ENCODE measurements at places on chromosomes 12 and 14.

DNA sequence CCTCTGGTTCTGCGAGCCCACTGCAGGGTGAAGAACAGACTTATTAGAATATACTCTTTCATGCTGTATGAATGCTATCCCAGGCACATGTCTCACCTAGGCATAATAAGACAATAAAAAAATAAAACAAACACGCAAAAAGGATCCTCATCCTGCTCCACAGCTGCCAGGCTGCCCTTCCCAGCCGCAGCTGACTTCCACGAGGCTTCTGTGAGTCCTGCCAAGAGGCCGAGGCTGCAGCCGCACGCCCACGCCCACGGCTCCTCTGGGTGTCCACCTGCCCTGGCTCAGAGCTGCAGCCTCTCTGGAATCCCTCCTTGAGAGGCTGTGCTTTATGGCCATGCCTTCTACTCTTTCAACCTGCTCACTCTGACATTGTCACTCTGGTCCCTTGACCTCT is 6.9 kb downstream of the SMIM41 start:
- DNase-seq: no peak

- no peak for DNase-seq
Measured at GRCh38 chr14:24605435-24606190, 3.9 kb downstream of the GZMH start.

- DNase-seq: no peak
Measured at GRCh38 chr12:128637642-128638606, 185.8 kb downstream of the SLC15A4 start.

GRCh38 chr12:125836647-125837046 is 771.4 kb downstream of the AACS start:
- no peak for DNase-seq

- no peak for DNase-seq
Measured at GRCh38 chr14:68328509-68328908, 464.4 kb downstream of the ZFP36L1 start.

DNA sequence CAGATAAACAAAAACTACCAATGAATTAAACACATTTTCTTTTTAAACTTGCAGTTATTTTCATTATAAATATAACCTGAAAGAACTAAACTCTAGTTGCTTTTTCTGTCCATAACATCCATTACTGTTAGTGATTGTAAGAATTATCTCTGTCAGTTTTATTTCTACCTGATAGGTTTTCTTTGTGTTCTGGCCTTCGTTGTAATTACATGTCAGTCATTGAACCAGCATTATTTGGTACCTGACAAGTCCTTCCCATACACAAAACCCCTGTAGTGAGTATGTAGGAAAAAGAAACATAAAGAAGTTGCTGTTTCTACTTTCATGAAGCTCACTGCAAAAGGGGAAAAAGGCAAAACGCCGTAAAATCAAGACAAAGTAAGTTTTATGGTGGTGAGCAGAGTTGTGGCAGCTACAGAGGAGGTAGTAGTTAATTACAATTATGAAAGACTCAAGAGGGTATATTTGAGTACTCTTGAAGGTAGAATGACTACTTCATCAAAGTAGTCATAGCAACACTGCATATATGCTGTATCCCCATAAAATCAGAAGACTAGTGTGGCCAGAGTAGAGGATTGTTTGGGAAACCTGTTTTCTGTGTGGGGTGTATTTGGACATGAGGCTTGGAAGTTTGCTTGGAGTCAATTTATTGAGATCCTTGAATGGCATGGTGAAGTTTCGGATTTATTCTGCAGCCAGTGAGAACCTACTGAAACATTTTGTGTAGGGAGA is 102.8 kb downstream of the SLC5A8 start:
- no peak for DNase-seq

DNA sequence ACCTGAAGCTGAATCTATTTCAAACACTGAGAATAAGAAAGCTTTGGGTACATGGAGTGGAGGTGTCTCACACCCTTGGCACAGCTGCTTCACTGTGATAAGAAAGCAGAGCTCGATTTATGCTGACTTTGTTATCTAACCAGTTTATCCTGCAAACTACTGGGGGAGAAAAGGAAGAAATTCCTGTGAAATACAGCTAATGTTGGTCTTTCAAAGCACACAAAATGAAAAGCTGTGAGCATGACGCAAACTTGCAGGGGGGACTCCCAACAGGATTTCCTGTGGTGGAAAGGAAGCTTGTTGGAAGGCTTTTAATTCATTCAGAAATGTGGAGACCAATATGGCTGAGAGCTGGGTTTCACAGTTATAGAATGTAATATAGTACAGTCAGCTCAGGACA is 53.4 kb downstream of the SRGAP1 start:
- peak; percentile 49 for DNase-seq

DNA sequence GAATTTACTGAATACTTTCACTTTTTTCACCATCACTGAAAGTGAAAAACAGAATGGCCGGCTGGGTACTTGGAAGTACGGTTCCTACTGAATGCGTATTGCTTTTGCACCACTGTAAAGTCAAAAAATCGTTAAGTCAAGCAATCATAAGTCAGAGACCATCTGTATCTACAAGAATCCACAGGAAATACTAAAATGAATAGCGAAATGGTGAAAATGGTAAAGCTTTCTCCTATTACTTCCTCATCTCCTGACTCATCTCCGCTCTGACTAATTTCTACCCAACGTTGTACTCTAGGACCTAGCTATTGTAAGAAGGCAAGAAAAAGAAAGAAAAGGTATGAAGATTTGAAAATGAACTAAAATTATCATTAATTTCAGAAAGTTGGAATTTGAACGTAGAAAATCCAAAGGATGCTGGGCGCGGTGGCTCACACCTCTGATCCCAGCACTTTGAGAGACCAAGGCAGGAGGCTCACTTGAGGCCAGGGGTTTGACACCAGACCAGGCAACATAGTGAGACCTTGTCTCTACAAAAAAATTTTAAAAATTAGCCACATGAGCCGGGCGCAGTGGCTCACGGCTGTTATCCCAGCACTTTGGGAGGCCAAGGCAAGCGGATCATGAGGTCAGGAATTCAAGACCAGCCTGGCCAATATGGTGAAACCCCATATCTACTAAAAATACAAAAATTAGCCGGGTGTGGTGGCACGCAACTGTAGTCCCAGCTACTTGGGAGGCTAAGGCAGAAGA is 5.3 kb upstream of the CDCA4 start:
- DNase-seq: peak; percentile 77

- DNase-seq: peak; percentile 95
Measured at GRCh38 chr12:75814851-75815754, 216.5 kb downstream of the PHLDA1 start.

GRCh38 chr14:41378526-41378925 is 228.2 kb upstream of the LRFN5 start:
- DNase-seq: no peak
